Uterus (tissue), 4 donors: ENCODE measurements at places on chromosomes 13 and 19. TPM values are rescaled to one million over a fixed set of nuclear protein-coding genes. Genes with fewer than 3 reads are reported as not detected.
A peak's percentile ranks its signal among the peaks of the same experiment; 100 is the strongest.

DNA sequence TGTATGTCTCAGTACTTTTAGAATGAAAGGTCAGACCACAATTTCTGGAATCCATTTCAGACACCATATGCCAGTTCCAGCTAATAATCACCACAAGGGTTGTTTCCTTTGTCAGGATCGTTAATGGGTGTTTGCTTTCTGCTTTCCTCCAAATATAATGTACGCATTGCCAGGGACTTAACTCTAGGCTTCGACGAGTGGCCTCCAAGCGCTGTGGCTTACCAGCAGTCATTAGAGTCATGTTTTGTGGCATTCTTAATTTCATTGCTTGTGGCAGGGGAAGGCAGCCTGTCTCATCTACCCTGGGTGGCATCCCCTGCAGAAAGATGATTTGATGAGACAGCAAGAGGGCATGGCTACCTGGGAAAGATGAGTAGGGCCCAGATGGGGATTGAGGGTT, 22.5 kb downstream of the SAFB start:
- no peak for DNase-seq

DNA sequence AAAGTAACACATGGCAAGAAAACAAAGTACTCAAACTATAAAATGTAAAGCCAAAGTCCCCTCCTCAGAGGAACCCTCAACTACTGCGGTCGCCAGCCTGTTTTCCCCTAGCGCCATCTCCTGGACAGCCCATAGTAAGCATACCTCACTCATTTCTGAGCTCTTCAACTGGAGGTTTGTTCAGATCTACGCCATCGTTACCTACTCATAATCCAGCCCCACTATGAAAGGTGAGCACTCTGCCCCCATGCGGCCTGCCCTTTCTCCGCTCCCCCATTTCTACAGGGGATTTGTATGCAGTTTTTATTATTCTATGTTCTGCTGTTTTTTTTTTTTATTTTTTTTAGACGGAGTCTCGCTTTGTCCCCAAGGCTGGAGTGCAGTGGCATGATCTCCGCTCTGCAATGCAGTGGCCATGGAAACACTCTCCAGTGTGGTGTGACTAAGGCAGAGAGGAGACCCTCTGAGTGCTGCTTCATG, 26.2 kb downstream of the OPA3 start:
- no peak for DNase-seq

- DNase-seq = no peak
Measured at GRCh38 chr19:45152504-45153338, 8.1 kb downstream of the NKPD1 start.

DNA sequence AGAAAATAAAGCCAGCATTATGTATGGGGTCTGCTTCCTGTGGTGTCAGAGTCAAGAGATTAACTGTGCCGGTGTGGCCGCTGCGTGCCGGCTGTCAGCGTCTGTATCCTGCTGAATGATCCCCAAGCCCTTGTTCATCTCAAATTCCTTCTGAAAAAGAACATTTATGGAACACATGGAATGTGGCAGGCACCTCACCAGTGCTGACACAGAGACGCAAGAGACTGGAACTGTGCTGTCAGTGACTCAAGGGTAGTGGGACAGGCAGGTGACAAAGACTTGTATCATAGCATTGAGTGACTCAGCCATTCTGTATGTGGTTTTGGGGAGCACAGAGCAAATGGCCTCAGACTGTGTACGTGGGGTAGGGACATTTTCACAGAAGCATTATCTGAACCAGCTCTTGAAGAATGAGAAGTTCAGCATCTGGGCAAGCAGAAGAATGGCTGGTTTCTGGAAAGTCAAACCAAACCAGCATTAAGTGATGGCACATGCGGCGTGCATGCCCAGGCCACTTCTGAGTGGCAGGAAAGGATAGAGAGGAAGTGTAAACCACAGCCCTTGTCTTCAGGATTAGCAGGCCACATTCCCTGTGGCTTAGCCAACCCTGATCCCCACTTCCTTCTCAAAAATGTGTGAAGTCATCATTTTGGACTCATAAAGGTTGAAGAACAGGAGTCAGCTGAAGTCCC, 54.0 kb upstream of the IRS2 start:
- no peak for DNase-seq

- DNase-seq = no peak
Measured at GRCh38 chr19:15354566-15355296, 22.4 kb upstream of the BRD4 start.

DNA sequence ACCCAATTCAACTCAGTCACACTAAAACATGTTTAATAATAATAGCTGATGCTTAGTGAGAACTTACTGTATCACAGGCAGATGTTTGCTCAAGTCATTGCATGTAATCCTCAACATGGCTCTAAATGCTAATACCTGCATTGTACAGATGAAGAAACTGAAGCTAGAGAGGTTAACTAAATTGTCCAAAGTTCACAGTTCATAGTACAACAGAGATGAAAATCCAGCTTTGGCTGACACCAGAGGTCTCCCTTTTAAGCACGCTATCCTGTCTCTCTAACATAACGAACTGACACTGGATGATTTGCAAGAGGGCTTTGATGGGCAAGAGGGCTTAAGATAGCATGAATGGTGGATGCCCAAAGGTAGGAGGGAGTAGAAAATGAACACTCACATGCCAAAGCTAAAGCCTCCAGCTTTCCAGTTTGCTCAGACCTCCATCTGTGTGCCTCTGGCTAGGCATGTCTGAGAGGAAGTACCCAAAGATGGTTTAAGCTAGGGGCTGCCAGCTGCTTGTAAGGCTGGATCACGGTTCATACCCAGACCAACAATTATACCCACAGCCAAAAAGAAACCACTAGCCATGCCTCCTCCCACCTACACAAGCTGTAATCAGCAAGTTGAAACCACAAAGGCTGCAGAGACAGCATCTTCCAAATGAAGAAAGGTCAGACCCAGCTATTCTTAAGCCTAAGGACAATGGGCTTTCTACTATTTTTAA, 196.9 kb upstream of the UBL3 start:
- no peak for DNase-seq

DNA sequence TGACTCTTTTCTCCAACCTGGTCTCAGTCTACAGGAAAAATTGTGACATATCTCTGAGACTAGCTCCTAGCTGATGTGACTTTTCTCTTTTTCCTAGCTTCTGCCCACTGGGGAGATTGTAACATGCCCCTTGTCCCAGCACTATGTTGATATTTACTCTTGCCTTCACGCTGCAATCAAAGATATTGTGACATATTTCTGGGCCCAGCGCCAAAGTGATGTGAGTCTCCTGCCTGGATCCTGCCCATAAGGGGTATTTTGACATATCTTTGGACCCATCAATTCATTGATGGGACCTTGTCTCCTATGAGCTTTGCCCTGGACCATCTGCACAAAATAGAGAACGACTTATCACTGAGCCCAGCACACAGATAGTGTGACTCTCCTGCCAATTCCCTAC, 41.1 kb downstream of the ZNF729 start:
- DNase-seq = no peak

DNA sequence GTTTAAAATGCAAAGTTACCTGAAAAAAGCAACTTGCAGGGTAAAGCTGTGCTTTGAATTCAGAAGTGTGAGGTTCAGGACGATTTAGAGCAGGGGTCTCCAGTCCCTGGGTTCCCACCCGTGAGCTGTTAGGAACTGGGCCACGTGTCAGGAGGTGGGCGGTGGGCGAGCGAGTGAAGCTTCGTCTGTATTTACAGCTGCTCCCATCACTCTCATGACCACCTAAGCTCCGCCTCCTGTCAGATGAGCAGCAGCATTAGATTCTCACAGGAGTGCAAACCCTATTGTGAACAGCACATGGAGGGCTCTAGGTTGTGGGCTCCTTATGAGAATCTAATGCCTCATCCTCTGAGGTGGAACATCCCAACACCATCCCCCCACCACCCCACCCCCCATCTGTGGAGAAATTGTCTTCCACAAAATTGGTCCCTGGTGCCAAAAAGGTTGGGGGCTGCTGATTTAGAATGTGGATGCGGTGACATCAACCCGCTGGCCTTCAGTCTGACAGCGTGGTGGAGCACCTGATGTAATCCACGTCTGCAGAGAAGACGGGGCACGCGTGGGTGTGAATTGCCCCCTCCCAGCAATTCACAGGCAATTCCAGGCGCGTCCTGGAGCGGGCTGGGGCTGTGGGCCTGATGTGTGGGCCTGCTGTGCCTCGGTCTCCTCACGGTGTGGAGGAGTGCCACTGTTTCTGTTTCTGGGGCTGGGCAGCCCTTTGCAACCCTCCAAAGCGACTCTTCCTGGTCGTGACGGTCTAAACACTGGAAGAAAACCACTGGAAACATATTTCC, 214.0 kb upstream of the SOX1 start:
- no peak for DNase-seq

GRCh38 chr19:52646571-52647217, 8.5 kb upstream of the ZNF83 start:
- DNase-seq = no peak

- no peak for DNase-seq
Measured at GRCh38 chr19:7505288-7505681, 10.6 kb upstream of the ZNF358 start.

- DNase-seq = no peak
Measured at GRCh38 chr13:32403108-32403507, 24.8 kb downstream of the N4BP2L1 start.

ZNF540 gene
- total RNA-seq = 13.0 TPM

DNA sequence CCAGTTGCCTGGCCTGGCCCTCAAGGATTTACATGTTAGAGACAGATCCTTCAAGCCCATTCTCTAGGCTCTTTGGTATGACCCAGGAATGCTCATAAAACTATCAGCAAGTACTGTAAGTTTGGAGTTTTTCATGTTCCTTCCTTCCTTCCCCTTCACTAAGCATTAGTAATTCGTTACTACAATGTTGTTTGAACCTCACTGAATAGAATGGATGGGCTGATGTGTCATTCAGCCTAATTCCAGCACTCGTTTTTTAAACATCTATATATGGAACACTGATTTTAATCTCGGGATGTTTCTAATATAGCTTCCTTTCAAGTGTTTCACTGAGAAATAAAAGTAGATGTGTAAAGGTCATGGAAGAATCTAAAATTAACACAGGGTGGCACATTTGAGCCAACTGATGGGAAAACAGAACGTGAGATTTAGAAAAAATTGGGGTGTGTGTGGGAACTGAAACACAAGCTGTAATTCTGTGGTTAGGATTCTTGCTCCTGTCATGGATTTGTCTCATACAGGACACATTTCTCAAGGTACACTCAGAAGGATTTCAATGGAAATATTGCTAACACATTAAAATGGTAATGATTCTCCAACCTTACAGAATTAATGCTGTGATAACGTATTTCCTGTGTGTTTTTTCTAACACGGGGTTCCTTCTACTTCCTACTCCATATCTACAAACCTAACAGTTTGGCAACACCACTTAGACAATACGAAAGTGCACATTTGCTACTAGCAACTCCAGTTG, 93.4 kb downstream of the FLT1 start:
- no peak for DNase-seq

GRCh38 chr13:33676045-33676989, 141.6 kb upstream of the RFC3 start:
- peak; percentile 30 for DNase-seq
